ENCODE measurements at places on chromosomes 16 and 17.

DNA sequence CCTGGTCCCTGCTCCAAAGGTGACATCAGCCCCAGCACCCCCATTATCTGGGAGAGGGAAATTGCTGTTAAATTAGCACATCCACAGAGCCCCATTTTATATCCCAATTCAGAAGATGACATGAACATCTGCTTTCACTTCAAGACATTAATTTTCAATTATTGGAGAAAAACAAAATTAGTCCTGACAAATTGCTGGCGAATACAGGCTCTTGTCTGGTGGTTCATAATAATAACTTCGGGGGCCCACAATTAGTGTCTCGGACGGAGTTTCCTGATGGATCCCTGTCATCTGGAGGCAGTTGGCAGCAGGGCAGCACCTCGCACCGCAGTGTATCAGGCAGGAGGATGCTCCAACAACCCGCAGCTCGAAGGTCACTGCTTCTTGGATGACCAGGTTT is 7.4 kb downstream of the ZNF423 start:
- no peak for DNase-seq

DNA sequence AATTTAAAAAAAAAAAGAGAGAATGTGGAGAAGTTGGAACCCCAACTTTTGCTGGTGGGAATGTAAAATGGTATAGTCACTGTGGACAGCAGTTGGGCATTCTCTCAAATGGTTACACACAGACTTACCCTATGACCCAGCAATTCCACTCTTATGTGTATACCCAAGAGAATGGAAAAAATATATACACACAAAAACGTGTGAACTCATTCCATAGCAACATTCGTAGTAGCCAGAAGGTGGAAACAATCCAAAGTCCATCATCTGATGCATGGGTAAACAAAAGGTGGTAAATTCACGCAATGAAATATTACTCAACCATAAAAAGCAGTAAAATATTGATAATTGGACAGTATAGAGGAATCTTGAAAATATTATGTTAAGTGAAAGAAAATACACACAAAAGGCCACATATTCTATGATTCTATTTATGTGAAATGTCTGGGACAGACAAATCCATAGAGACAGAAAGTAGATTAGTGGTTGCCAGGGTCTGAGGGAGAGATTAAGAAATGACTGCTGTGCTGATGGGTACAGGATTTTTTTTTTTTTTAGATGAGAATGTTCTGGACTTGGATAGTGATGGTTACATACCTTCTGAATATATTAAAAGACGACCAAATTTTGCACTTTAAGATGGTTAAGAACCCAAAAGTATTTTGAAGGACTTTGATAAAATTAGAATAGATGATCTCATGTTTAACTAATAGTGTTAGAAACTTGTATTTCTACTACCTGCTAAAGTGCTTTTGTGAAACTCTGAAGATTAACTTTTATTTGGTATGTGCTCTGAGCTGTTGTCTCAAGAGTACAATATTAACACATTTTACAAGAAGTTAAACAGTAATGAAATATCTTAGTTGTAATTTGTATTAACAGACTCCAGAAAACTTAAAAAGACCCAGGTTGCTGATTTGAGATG is 60.9 kb downstream of the MRTFB start:
- DNase-seq: no peak

DNA sequence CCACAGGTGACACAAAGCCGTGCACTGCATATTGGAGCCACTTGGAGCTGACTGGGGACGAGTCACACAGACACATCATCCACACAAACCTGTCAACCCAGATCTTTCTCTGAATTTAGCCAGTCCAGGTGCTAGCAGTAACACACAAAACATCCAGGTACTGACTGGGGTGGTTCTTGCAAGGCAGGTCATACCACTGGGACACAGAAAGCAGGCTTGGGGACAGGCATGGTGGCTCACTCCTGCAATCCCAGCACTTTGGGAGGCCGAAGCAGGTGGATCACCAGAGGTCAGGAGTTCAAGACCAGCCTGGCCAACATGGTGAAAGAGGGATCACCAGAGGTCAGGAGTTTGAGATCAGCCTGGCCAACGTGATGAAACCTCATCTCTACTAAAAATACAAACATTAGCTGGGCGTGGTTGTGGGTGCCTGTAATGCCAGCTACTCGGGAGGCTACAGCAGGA is 14.9 kb downstream of the ENPP7 start:
- DNase-seq: no peak

DNA sequence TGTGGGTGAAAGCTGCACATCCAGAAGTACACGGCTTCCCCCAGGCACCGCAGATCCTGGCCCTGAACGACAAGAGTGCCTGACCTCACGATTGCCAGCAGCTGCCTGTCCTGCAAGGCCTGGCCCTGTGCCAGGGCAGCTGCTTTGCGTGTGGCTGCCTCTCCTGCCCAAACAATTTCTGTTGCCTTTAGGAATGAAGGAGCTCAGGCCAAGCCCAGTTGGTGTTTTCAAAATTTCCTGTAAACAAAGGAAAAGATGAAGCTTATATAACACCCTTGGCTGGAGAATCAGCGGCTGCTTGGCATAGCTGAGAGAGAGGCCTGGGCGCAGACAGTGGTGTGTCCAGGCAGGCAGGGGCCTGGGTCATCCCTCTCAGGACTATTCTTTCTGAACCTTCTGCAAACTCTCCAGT is 11.7 kb upstream of the SLC47A2 start:
- DNase-seq: no peak

GRCh38 chr16:69767459-69768229 is 5.5 kb downstream of the WWP2 start:
- DNase-seq: no peak

DNA sequence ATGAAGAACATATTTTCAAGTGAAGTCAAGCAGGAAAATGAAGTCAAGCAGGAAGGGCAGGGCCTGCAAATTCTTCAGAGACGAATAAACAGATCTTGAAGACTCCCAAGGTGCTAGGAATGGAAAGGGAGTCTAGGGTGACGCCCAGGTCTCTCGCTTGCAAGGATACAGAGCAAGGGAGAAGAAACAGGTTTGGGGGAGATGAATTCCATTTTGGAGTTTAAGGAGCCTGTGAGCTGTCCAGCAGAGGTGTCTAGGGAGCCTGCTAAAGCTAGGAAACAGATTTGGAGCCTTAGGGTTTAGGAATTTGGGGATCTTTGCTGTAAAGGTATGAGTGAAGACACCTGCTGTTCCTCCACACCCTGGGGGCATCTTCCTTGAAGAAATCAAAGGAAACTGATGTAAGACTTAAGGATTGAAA is 2.0 kb upstream of the UNKL start:
- no peak for DNase-seq

DNA sequence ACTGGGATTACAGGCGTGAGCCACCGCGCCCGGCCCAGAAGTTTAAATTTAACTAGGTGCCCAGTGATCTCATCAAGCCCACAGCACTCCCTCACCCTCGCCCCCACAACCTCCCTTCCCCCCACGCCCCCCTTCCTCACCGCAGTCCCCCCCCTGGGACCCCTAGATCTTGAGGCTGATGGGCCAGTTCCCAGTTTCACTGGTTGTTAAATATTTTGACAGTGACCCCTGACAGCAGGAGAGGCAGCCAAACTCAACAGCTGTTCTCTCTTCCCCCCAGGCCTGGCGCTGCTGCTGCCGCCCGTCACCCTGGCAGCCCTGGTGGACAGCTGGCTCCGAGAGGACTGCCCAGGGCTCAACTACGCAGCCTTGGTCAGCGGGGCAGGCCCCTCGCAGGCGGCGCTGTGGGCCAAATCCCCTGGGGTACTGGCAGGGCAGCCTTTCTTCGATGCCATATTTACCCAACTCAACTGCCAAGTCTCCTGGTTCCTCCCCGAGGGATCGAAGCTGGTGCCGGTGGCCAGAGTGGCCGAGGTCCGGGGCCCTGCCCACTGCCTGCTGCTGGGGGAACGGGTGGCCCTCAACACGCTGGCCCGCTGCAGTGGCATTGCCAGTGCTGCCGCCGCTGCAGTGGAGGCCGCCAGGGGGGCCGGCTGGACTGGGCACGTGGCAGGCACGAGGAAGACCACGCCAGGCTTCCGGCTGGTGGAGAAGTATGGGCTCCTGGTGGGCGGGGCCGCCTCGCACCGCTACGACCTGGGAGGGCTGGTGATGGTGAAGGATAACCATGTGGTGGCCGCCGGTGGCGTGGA is 15.6 kb downstream of the QPRT start:
- no peak for DNase-seq

- DNase-seq: no peak
These were observed 455.8 kb upstream of the MAF start for GRCh38 chr16:80056324-80056723.
